BJ (cell line): ENCODE measurements at places on chromosomes 6 and 20. TPM values are rescaled to one million over a fixed set of nuclear protein-coding genes. Genes with fewer than 3 reads are reported as not detected.

DNA sequence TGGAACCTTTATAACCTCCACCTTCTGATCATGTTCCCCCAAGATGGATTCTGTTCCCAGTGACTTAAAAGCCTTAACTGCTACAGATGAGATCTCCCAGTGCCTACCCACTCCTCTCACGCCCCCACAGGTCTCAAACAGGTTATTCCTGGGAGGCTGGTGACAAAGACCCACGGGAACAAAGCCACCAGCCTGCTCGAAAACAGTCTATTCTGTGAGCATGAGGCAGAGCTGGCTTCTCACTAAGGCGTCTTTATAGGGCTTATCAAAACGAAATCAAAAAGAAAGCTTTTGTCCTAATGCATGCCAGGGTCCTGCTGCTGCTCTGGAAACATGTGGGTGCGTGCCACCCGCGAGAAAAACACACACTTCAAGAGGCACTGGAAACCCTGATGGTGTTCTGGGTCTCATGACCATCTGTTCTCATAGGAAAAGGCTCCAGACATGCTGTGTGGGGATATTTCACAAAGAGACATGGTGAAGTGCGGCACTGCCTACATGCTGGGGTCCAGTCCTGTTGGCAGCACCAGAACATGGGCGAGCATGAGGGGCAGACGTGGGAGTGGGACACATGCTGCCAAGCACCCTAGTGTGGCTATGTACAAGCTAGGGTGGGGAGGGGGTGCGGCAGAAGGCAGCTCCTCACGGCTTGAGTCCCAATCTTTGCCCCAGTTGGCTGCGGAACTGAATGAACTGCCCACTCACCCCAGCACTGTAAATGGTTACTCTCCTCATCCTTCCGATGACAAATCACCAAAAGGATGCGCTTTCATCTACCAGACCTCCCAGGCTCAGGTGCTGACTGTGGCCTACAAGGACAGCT, 2.1 kb downstream of the FKBP1A start:
- DNase-seq, result no peak

DNA sequence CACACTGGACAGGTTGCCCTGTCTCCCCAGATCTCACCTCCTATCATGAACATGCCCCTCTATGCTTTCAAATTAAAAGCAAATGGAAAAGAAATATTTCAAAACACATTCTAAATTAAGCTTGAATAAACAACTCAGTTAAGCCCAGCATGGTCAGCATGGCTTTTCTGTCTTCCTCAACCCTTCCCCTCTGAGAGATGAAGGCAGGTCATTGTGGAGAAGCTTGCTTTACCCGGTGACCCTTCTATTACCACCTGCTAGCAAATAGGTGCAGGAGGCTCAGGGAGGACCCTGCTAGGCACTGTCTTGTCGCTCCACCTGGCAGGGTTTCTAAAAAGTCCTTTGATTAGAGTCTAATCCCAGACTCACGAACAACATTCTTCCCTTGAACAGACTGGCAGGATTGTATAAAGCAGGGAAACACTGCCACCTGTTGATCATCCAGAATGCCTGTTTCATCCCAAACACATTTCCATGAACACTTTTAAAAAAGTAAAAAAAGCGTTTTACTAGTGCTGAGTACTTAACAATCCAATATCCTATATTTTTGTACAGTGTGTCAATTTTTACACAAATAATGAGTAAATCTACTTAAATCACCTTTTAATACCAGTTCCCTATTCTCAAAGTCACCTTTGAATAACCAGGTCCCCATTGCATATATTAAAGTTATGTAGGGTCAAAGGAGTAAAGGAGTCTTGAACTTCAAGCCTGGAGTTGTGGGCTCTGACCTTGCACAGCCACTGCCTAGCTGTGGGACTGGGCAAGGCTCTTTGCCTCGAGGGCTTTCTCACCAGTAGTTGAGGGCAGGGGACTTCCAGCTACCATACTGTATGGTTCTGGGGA, 75.5 kb downstream of the GPR6 start:
- DNase-seq, result no peak

DNA sequence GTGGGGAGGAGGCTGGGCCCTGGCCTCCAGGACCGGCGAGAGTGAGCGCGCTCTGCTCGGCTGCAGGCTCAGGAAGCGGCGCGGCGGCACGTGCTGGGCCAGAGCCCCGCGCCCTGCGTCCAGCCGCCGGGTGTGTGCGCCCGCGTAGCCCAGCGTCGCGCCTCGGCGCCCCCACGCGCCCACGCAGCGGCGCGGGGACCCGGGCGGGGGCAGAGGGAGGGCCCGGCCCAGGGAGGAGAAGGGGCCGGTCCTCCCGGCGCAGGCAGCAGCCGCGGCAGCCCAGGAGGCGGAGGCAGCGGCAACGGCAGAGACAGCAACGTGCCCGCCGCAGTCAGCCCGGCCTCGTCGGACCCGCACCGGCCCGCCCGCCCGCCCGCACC, at the start of gene EYA2:
TSS of gene EYA2 (plus strand) at position 265 of the 380 bp plus-strand sequence. CDS start 95,168 bp downstream, outside the sequence.
- no peak for DNase-seq

- no peak for DNase-seq
Measured at GRCh38 chr6:135458051-135458450, 39.5 kb downstream of the AHI1 start.

DNA sequence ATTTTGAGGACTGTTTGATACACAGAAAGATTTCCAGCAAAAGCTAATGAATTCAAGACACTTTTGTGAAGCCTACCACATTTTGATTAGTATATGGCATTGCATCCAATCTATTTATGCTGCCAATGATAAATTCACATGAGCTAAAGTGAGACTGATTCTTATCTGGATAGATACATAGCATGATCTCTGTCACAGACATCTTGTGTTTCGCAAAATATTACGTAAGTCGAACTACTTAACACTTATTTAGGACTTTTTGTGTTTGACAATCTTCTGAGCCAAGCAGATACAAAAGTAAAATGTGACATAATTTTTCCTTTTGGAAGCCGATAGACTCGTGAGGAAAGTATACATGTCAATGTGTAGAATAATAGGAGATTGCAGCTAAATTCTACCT, 251.6 kb downstream of the HACE1 start:
- DNase-seq, result no peak

- no peak for DNase-seq
Measured at GRCh38 chr20:22795433-22795832, 211.1 kb upstream of the FOXA2 start.

DNA sequence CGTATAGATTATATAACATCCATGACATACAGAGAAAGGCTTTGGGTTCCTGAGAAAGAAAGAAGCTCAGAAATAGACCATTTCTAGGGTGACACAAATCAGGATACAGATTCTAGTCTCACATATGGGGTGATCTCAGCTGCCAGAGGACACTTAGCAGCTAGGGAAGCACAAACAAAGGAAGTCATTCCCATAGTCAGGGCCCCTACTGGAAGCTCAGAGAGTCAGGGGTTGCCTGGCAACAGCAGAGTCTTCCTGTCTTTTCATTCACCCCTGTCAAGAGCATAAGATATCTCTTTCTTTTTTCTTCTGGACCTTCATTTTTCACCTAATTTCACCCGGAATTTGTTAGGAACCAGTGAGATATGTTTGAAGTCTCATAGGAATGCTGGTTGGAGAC, 81.9 kb upstream of the IYD start:
- no peak for DNase-seq

GRCh38 chr20:49381558-49382493, 100.6 kb downstream of the KCNB1 start:
- no peak for DNase-seq

DNA sequence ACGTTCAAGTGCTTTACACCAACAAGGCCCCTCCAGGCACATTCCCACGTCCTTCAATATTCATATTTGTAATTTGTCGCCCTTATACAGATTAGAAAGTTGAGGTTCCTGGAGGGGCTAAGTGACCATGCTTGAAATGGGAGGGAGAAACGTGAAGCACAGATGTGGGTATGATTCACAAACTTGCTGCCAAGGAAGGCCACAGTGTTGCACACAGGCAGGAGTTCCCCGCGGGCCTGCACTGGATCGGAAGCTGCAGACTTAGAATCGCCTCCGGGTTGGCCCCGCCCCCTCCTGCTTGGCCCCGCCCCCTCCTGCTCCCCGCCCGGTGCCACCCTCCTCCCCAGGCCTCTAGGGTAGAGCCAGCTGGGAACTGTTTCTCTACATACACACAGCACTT, 58.2 kb upstream of the QKI start:
- no peak for DNase-seq

DNA sequence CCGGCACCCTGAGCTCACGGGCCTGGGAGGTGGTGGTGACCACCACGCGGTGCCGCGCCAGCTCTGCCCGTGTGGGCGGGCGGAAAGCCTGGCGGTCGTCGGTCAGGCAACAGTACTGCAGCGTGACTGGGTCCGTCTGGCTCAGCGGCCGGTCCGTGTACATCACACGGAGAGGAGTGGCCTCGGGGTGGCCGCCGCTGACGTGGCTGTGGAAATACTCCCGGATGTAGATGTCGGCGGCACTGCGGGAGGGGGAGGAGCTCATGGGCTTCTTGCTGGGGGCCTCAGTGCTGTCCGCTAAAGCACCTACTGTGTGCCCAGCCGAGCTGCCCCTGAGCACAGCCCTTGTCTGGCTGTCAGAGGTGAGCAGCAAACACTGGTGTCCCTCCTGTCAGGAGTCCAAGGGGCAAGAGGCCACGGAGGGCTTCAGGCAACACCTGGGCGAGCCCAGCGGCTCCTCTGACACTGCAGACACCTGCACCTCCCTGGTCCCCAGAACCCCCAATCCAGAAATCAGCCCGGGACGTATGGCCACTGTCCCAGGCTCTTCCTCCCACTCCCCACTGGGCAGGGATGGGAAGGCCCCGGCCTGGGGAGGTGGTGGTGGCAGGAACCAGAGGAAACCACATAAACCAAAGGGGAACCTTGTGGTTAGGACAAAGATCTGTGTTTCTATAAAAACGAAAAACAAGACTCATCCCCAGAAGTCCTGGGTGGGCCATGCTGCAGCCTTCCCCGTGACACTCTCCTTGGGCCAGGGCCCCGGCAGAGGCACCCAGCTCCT, 6.5 kb downstream of the HELZ2 start:
- no peak for DNase-seq

DNA sequence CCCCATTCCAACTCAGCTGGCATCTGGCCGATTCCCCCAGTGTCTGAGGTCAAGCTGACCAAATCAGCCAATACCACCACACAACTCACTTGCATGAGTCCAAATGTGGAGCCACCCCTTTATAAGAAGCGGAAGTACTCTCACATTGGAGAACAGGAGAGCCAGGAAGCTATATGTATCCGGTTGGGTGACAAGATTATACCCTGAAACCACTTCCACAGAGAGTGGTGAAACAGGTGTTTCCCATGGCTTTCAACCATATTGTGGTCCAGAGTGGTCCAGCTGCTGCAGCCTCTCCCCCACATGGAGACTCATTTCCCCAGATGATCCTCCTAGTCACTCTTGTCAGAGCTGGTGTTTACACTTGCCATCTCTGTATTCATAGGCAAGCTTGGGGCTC, 24.0 kb upstream of the SERINC1 start:
- DNase-seq, result no peak

DNA sequence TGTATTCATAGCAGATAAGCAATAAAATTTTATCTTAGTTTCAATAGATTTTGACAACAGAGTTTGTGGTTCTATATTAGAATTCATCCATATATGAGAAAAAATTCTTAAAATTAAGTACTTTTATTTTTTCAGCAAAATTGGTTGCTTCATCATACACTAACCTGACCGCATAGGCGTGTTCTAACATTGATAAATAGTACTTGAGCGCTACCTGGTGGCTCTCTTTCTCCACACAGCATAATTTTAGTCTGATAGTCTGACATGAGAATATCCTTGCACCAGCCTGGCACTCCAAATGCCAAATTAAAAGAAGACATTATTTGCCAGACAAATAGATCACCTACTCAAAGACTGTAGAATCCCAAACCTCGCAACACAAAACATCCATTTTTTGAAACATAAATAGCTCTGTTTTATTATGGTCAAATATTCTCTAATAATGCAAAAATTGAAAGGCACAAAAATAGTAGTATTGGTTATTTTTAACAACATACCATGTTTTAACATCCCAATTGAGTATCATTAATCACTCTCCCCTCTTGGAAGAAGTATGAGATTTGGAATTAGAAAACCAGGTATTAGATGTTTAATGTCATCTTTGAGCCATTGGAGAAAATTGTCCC, 33.0 kb upstream of the FILIP1 start:
- DNase-seq, result no peak

GRCh38 chr6:99521633-99522151, 6.5 kb upstream of the USP45 start:
- DNase-seq, result peak; percentile 9

DNA sequence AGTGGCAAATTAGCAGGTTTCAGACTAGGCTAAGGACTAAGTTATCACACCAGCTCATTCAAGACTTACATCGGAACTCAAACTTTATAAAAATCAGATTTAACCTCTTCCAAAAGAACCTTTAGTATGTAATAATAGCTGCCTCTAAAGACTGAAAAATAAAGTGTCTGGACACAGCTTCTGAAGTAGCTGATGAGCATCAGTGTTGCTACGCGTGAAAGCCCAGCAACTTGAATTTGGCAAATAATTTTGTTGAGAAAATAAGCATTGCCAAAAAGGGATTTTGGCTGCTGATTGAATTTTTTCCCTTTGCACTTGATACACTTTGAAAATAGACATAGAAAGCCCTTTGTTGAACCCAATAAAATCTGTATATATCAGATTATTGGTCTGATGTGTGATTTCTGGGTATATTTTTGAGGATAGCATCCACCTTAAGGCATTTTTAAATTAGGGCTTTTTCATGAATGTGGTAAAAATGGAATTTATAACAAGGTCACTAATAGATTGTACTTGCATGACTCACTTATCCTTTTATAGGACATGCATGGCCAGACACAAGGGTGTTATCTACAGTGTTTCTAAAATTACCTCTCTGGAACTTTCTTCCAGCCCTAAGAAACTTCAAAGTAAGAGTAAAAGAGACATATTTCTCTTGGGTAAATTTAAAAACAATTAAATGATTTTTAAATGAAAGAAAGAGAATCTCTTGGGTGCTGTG, 350.4 kb downstream of the TENT5A start:
- peak; percentile 66 for DNase-seq

DNA sequence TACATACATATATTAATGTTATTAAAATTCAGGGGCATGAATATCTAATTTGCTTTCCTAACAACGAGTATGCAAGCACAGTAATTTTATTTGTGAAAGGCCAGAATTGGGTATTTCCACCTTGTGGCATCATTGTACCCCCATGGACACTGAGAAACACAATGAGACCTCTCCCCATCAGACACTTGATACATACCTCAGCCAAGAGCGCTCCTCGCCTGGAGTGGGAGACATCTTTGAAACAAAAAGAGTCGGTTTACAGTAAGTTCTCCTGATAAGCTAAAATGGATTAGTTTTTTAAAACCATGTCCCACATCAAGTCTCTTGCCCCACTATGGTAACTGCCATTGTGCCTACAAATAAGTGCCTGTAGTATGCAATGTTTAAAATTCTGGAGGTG, 2.1 kb downstream of the CNR1 start:
- DNase-seq, result no peak

- no peak for DNase-seq
Measured at GRCh38 chr6:21823371-21823770, 229.8 kb downstream of the SOX4 start.

Gene F13A1
- not detected in 2 replicates for polyA plus RNA-seq

Gene CD109
- 14.7 and 29.4 TPM in 2 replicates for polyA plus RNA-seq

Gene WASF1
- 19.5 and 21.8 TPM in 2 replicates for polyA plus RNA-seq

Gene ISM1
- polyA plus RNA-seq, result 0.12 and 0.25 TPM in 2 replicates

Gene TPX2
- polyA plus RNA-seq, result 29.9 and 39.2 TPM in 2 replicates

Gene THBS2
- 534 and 857 TPM in 2 replicates for polyA plus RNA-seq

Gene EPB41L1
- 12.4 and 20.2 TPM in 2 replicates for polyA plus RNA-seq
